ENCODE measurements at places on chromosomes 5 and 9.

DNA sequence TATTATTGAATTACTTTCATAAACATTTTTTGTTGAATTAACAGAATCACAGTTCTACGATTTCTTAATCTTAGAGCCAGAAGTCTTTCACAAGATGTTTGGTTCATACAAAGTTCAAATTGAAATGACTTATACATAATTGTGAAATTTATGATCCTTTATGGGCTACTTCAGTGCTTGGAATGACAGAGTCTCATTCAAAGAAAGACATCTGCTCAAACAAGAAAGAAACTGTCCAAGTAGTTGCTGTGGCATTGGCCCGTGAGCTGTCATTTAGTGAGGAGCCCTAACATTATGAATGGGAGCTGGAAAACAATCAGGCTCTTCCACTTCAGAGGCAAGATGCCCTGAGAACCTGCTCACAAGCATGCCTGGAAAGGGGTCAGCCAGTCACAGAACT is 63.4 kb downstream of the AUH start:
- no peak for DNase-seq

DNA sequence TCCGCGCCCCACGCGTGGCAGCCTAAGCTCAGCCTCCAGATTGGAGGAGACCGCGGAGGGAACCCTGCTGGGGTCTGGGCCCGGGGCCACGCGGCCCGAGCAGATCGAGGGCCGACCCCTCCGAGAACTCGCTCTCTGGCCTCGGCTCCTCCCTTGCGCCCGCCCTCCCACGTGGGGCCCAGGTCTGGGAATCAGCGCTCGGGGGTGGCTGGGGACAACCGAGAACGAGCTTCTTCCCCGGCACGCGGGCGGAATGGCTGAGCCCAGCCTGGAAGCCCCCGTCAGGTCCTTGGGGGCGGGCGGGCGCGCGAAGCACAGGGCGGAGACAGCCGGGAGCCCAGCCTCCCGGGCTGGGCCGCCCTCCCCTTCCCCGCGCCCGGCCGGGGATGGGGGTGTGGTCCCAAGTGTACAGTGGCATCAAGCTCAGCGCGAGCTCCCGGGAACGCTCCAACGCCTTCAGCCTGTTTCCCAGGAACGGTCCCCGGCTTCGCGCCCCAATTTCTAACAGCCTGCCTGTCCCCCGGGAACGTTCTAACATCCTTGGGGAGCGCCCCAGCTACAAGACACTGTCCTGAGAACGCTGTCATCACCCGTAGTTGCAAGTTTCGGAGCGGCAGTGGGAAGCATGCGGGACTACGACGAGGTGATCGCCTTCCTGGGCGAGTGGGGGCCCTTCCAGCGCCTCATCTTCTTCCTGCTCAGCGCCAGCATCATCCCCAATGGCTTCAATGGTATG is at the start of gene SLC22A4:
TSS of gene SLC22A4 (plus strand) at position 403 of the 736 bp plus-strand sequence. CDS start at position 626, 223 bp downstream.
- peak; percentile 32 for DNase-seq

- no peak for DNase-seq
These were observed 30.2 kb upstream of the WWC1 start for GRCh38 chr5:168261227-168261571.

- DNase-seq: no peak
These were observed 9.6 kb downstream of the QRFP start for GRCh38 chr9:130886981-130887380.

DNA sequence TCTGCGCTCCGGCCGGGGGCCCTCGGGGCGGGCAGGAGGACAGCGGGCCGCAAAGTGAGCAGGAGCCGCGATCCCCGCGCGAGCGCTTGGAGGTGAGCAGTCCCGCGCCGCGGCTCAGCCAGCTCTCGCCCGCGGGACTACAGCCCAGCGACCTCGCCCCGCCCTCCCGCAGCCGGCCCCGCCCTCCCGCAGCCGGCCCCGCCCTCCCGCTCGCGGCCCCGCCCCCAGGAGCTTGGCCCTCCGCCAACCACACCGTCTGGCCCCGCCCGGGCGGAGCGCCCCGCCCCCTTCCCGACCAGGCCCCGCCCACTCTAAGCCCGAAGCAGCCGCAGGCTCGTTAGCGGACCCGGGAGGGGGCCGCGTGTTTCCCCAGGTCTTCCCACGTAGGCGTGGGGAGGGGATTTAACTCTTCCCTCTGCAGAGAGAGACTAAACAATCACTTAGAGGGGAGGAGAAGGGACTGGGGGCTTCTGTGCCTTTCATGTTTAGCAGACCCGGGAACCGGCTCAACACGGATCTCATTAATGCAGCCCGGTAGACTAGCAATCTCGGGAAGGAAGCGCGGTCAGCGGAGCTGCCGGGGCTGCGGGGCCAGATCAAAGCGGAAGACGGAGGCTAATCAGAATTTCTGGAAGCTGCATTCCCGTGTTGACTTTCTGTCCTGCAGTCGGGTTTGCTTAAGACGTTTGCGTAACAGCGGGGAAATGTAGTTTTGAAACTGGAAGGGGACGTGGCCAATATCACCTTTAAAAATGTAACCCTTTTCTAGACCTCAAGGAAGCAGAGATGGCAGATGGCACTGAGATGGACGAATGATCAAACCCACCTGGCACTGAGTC is at the start of gene MYO10:
TSS of gene MYO10 (minus strand) at position 139 of the 839 bp plus-strand sequence. CDS start 480 bp downstream, outside the sequence.
- DNase-seq: no peak

GRCh38 chr5:40665635-40666298 is 13.9 kb upstream of the PTGER4 start:
- DNase-seq: no peak
